ENCODE measurements at places on chromosomes 7 and 10.

DNA sequence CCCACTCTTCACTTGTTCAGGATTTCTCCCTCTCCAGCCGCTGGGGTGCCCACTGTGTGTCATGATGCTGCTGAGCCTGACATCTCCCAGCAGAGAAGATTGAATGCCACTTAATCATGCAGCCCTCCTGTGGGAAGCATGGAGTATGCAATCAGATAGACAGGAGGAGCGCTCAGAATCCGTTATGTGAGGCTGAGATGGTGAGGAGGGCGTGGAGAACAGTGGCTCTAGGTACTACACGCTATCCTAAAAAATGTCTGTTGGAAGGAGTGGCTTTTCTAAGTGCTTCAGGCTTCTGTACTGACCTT lies 334.3 kb downstream of the LRMDA start:
- DNase-seq, result no peak

DNA sequence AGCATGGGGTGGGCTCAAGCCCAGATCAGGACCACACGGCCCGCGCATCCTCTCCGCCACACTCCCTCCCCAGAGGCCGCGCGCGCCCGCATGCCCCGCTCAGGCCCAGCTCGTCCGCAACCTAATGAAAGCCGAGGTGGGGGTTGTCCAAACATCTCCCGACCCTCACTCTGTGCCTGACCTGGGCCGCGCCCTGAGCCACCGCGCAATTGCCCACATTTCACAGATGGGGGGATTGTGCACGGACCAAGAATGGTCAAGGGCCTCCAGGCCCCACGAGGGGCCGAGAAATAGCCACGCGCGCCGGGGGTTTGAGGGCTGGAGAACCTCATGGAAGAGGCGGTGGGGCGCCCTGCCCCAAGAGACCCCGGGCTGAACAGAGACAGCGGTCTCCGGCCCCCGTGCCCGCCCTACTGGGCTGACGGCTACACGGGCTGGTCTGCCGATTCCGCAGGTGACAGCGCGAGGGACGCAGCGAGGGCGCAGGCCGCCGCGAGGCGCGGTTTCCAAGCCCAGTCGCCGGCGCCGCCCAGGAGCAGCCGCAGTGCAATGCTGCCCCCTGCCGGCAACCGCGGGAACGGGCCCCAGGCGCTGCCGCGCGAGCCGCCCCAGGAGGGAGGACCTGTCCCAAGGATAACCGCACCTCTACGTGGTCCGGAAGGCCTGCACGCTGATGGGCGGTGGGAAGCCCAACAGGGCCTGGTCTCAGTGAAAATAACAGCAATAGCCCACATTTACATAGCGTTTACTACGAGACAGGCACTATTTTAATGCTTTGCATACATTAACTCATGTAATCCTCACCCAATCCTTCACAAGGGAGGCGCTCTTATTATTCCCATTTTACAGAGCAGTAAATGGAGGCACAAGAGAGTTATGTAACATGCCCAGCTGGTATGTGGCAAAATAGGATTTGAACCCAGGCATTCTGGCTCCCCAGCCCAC lies 10.5 kb upstream of the GRID1 start:
- DNase-seq, result peak; percentile 26

- DNase-seq, result no peak
Measured at GRCh38 chr10:132521466-132522102, 16.0 kb upstream of the INPP5A start.

- DNase-seq, result no peak
Measured at GRCh38 chr7:114481999-114482398, 67.4 kb downstream of the FOXP2 start.

DNA sequence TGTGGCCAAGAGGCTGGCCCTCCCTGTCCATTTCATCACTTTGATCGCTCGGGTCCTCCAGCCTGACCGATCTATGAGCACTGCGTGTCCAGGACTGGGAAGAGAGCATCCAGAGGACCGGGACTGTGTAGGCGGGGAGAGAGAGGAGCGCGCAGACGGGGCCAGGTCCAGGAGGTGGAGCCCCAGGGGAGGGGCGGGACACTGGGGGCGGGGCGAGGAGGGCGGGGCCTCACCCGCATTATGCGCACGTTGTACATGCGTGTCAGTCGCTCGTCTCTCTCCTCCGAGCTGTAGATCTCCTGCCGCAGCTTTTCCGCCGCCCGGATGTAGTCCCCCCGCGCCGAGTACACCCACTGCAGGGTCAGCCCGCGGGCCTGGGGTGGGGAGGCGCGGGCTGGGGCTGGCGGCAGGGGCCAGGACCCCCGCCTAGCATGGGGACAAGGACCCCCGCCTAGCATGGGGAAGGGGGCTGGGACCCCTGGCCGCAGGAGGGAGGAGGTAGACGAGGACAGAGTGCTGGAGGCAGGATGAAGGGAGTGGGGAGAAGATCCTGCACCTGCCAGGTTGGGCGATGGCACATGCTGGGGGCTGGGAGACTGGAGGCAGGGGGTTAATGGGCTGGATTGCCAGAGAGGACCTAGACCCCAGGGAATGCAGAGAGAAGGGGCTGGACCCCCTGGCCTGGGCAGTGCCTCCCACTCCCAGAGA lies 14.3 kb downstream of the MOSPD3 start:
- no peak for DNase-seq

DNA sequence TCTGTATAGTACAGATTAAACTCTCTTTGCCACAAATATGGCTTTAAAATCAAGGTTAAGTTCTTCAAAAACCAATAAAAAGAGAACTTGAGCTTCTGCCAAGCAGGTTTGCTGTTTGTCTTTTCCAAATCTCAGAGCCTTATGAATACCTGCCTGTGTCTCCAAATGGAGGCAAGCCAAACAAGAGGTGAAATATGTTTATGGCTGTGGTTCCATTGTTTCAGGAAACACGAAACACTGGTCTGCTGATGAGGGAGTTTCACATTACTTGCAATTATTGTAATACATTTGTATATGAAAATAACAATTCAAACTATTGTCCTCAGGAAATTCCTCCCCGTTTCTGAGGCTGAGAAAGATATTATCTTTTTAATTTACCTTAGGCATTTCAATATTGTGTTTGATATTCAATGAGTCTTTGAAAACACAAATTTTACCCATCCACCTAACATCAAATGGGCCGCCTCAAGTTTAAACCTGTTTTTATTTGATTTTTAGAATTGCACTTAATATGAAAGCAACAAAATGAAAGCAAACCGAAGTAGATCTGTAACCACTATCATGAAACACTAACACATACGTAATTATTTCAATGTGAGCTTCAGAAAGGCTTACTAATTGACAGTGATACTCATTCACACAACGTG lies 359.3 kb downstream of the HGF start:
- no peak for DNase-seq

DNA sequence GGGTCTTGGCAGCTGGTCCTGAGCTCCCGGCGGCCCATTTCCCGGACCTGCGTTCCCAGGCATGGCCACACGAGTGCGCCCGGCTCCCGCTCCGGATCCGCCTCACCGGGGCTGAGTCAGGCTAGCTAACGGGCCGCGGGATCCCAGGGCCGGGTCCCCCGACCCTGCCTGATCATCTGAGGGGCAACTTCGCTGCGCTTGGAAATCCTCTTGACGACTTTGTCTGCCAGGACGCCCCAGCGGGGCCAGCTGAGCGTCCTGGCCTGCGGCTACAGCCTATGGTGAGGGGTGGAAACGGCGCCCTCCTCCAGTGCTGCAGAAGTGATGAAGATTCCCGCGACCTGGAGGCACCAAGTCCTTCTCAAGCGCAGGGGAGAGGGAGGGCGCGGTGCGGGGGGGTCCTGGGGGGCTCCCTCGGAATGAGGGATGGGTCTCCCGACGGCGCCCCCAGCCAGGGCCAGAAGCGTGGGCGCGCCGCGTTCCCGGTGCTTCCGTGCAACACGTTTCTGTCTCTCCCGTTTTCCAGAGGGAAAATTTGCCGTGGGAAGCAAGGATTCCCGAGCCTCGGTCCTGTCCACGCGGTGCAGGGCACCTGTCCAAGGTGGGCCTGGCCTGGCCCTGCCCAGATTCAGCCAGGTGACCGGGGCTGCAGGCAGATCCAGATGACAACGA lies 212.4 kb downstream of the CCSER2 start:
- DNase-seq, result no peak

DNA sequence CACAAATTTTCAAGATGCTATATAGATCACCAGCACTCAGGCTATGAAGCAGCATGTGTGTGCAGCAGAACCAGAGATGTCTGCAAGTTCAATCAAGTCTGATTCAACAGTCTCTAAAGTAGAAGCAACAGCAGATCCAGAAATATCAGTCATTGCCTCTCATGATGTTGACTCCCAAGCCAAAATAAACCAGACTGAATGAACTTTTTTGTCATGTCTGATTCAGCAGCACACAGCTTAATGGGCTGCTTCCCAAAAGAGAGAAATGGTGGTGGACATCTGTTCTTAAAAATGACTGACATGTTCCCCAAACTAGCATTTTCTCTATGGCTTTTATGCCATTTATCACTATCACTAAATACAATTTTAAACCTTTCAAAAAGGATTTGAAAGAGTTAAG lies 53.8 kb downstream of the TMEM26 start:
- DNase-seq, result no peak

DNA sequence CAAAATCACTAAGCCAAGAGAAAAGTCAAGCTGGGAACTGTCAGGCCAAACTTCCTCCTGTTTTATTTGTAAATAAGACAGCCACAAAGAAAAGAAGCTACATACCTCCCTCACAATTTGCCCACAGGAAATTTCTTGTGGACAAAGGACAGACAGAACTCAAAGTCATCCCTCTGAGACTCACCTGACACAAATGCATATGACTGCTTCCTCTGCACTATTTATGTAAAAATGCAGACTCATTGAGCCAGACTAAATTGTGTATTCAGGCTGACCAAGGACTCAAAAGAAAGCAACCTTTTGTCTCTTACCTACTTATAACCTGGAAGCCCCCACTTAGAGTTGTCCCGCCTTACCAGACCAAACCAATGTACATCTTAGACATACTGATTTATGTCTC lies 11.8 kb downstream of the TOMM7 start:
- DNase-seq, result no peak

- DNase-seq, result no peak
Measured at GRCh38 chr7:45696476-45696875, 122.3 kb downstream of the ADCY1 start.

DNA sequence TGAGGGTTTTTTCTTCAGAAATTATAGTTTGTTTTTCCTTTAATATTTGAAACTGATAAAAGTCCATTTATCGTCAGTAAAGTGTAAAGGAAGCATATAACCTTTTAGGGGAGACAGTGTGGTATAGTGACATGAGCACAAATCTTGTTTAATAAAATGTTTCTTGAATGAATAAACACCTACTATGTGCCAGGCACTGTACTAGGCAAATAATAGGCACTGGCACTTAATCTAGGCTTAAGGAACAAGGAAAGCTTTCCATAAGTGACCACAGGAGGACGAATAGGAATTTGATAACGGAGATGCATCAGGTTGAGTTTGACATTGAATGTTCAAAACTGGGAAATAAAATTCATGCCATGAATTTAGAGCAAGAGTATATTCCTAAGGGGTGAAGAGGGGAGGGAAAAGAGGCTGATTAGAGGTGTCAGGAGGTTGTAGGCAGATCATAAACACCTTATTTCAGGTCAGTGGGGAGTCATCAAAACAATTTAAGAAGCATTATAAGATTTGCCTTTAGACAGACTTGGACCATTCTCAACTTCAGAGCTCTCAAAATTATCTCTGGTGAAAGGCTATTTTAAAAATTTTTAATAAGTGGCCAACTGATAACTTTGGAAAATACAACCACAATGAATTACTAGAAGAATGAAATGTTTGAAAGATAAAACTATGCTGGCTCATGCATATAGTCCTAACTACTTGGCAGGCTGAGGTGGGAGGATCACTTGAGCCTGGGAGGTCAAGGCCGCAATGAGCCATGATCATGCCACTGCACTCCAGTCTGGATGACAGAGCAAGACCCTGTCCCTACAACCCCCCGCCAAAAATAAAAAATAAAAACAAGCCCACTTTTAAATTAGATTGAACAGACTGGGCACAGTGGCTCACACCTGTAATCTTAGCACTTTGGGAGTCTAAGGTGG lies 22.4 kb downstream of the RALA start:
- no peak for DNase-seq

DNA sequence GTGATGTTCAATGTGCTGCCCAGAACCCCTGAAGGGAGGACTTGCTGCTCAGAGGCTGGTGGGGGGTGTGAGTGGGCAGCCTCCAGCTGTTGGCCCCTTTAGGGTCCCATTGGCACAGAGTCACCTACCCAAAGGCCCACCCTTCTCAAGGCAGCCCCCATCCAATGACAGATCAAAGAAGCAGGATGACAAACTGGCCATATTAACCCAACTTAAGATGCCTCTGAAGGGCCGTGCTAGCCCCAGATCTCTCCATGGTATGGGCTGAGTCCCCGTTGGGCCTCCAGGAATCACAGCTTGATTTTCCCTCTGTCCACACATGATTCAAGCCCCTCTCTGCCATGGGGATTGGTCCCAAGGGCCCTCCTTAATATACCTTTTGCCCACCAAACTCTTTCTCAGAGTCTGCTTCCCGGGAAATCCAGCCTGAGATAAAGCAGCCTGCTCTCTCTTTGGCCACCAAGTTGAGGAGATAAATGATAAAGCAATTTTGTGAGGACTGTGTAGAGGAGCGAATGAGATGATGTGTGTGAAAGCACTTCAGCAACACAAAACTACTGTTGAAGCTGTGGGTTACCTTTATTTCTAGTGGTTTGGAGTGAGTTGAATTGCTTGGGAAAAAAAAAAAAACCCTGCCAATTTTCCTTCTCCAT lies 38.2 kb upstream of the C10orf71 start:
- DNase-seq, result no peak

- no peak for DNase-seq
Measured at GRCh38 chr7:15845461-15845860, 159.0 kb upstream of the MEOX2 start.

DNA sequence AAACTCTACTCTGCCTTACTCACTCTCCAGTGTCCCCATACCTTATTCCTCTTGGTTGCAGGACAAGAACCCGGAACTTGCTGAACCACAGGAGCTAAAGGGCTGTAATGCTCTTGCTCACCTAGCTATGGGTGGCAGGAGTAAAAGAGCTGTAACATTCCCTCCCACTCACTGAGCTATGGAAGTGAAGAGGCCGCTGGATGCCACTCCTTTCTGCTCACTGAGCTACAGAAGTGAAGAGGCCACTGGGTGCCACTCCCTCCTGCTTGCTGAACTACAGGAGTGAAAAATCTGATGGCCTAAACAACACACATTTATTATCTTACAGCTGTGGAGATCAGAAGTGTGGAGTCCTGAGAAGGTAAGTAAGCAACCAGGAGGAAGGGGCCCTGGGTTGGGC lies 17.5 kb downstream of the MRPS24 start:
- DNase-seq, result no peak

- DNase-seq, result no peak
Measured at GRCh38 chr7:50587737-50588136, 22.5 kb upstream of the DDC start.

GRCh38 chr7:44193011-44193802 lies 4.0 kb upstream of the GCK start:
- DNase-seq, result no peak

All from cortex of kidney (tissue), 1 donor.